Foreskin fibroblast (primary cell): ENCODE measurements at places on chromosomes 16 and 17.

GRCh38 chr17:12349297-12349696 is 316.4 kb upstream of the MYOCD start:
- DNase-seq: no peak

GRCh38 chr16:11187522-11188023 is 68.4 kb downstream of the SOCS1 start:
- DNase-seq: no peak

GRCh38 chr16:15856182-15856581 is 646 bp downstream of the MYH11 start:
- DNase-seq: no peak

DNA sequence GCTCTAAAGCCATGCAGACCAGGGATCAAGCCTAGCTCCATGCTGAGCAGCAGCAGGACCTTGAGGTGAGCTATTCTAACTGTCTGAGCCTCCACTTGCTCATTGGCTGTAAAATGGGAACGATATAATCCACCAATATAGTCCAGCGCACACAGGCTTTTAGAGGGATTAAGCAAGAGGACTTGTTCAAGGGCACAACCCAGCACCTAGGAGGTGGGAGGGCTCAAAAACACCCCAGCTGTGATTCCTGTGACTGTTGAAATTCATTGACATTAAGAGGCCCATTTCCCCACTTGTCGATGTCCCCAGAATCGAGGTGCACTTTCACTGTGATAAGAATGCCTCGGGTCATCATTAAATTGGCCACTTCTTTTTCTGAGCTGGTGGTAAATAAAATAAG is 4.1 kb downstream of the USH1G start:
- no peak for DNase-seq

- DNase-seq: no peak
Observed at GRCh38 chr17:44283344-44284023, 15.5 kb upstream of the SLC4A1 start.

GRCh38 chr17:57440522-57441269 is 184.4 kb downstream of the MSI2 start:
- DNase-seq: peak; percentile 50

GRCh38 chr17:76452660-76453430 is at the start of gene UBE2O:
Gene UBE2O (minus strand): TSS chr17:76453152. CDS start chr17:76453141, 11 bp downstream.
- peak; percentile 78 for DNase-seq

GRCh38 chr17:76381633-76382350 is 2.6 kb upstream of the SPHK1 start:
- DNase-seq: no peak

DNA sequence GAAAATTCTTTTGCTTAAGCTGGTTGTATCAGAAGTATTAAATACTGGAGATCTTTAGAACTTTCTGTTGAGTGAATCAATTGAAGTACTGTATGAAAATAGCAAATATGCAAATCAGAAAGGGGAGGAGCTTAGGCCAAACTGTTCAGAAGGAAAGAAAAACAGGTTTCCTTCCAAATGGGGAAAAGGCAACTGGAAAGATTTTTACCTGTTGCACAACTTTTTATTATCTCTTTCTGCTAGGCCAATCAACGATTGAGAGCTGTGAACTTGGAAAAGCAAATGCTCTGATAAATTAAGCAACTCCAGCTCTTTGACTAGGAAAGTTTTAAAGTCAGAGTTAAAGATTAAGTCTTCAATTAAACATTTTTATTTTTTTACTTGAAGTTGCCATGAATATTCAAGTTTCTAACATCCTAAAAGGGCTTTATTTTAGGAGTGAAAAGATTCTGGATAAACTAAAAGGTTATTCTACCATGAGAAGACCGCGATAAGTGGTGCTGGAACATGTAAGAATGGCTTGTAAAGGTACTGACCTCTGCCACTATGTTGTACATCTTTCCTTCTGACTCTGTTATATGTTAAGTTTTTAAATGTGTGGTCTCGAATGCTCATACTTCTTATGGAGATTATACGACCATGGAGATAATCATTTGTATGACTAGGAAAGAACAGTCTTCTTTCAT is 16.5 kb downstream of the DCUN1D3 start:
- DNase-seq: no peak

- DNase-seq: no peak
Observed at GRCh38 chr16:86536621-86537020, 18.4 kb downstream of the MTHFSD start.

GRCh38 chr17:7807206-7807605 is 26.8 kb upstream of the KDM6B start:
- no peak for DNase-seq

- no peak for DNase-seq
Observed at GRCh38 chr17:79657861-79658810, 47.3 kb upstream of the RBFOX3 start.

- DNase-seq: peak; percentile 75
Observed at GRCh38 chr17:42247734-42248133, 28.5 kb downstream of the STAT5B start.

GRCh38 chr17:50426472-50426782 is 409 bp downstream of the ACSF2 start:
- DNase-seq: no peak

DNA sequence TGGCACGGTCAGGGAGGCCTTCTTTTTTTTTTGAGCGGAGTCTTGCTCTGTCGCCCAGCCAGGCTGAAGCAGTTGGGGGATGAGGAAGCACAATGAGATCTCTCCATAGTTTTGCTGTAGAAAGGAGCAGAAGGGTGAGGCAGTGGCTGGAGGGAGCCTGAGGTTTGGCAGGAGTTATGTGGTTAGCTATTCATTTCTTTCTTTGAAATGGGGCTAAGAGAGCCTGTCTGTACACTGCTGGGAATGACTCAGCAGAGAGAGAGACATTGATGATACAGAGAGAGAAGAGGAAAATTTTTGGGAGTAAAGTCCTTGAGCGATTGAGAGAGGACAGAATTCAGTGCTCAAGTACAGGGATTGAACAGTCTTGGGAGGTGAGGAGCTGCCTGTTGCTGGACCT is 22.1 kb downstream of the NOS2 start:
- DNase-seq: no peak

DNA sequence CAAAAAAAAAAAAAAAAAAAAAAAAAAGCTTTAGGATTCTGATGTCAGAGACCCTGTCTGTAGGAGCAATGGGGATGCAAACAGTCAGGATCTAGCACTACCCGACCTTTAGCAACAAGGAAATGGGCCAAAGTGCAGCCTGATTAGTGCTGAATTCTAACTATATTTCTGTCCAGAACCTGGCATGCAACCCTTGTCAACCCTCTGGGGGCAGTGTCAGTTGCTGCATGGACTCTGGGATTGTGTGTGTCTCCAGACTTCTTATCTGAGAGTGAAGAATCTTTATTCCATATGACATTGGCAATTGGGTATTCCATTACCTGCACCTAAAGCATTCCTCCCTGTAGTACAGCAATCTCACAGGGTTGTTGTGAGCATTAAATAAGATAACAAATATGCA is 120.3 kb upstream of the CRHR1 start:
- DNase-seq: no peak

DNA sequence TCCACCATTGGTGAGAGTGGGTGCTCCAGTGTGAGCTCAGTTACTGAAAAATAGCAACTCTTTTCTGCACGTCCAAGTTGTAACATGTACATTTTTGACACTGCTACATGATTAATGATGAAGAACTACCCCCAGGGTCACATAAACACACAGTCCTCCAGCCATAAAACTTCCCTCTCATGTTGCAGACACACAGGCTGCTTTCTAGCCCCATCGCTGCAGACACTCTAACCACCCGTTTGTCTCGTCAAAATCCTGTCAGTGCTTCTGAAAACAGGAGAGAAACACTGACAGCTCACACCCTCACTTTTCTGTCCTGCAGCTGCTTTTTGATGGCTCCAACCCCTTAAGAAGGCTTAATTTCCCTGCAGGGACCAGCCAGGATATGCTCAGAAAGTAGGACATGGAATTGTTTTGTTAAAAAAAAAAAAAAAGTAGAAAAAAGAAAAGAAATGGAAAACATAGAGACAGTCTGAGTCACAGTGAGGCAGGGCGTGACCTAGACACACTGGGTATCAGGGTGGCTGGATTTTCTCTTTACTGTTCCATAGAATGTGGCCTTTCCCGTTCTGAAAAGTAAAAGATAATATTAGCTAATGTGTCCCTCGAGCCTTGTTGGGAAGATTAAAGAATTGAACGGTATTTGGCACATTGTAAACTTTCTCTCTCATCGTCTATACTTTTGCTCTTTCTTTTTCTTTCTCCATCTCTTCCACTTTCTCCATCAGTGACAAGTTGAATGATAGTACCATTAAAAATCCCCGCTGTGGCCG is 20.7 kb upstream of the CCL5 start:
- peak; percentile 44 for DNase-seq

DNA sequence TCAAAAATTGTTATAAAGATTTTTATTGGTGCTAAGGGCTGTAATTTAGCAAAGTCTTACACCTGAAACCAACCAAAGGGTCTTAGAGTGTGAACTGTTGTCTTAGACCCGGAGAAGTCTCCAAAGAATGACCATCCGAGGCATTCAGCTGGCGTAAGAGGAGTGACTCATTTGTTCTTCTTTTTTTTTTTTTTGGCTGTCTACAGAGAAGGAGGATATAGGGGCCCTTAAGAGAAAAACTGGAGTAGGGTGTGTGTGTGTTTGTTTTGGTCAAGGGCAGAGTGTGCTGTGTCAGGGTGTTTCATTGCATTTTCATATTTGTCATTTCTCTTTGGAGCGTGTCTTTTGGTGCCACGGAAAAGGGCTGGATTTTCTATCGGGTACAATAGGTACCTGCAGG is 508.0 kb downstream of the WWOX start:
- no peak for DNase-seq

DNA sequence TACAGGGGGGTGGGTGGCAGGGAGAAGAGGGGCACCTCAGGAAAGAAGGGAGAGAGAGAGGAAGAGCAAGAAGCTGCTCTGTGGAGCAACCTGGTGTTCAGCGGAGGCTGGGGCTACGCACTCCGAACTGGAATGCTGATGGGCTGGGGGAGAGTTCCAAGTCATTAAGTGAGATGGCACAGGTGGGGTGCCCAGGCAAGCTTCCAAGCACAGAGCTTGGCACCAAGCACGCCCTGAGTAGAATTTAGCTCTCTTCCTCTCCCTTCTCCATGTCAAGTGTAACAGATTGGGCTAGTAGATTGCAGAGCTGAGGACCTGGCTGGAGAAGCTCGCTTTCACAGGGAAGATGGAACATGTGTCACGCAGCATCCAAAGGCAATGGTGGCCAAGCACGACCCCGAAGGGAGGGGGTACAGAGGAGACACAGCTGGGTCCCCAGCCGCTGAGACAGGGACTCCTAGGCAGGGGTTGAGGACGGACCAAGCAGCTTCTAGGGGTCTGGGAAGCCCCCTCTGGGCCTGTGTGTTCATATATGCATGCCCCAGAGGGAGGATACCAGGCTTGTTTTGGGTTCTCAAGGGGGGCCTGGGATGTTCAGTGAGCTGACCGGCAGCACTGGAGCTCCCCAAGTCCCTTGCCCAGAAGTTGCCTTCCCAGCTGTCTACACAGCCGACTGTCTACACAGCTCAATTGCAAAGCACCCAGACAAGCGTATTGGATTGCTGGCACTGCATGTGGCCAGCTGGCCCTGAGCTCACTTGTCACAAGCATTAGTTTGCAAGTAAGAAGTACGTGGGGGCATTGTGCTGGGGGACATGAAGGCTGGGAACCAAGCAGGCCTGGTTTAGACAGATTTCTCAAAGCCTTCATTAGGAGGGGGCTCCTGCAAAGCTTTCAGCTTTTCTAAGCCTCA is 247.8 kb downstream of the ENGASE start:
- DNase-seq: no peak

DNA sequence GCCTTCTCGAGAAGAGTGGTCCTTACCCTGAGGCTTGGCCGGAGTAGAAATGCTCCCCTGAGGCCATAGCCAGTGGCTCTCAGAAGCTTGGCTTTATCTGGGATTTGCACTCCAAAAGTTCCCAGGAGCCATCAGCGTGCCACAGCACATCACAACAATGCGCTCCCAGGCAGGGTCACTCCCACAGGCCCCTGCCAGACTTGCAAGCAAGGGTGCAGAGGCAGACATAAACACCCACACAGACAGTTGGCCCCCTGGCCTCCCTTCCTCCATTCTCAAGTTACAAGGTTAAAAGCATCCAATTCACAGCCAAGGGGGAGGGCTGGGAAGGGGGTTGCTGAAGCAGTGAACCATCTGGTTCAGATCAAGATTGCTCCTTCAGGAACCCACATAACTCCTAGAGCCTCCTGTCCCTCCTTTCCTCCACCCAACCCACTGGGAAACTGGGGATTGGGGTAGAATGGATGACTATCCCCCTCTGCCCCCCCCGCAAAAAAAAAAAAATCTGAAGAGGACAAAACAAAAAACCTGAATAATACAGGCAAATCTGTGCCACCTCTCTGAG is 1.8 kb downstream of the ST3GAL2 start:
- DNase-seq: peak; percentile 94

DNA sequence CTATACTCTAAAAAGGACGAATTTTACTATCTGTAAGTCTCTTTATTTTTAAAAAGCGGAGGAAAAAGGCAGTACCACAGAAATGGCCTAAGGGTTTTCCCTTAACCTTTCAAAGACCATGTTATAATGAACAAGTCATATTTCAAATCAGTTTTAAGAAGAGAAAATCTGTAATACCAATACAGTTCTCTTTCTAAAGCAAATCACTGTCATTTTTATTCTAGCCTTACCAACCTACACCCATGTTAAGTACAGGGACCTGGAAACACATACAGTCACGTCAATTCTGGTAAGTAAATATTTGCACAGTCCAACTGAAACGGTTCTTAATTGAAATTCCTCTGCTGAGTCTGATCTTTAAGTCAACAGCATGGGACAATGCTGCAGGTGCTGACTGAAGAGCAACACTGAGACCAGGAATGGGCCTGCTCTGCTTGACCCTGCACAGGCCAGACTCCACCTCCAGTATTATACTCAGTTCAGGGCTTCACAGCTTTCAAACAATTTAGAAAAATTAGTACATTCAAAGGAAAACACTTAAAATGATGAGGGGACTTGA is 20.2 kb downstream of the MBTPS1 start:
- DNase-seq: no peak

- DNase-seq: no peak
Observed at GRCh38 chr17:42039794-42040763, 10.3 kb downstream of the C17orf113 start.

DNA sequence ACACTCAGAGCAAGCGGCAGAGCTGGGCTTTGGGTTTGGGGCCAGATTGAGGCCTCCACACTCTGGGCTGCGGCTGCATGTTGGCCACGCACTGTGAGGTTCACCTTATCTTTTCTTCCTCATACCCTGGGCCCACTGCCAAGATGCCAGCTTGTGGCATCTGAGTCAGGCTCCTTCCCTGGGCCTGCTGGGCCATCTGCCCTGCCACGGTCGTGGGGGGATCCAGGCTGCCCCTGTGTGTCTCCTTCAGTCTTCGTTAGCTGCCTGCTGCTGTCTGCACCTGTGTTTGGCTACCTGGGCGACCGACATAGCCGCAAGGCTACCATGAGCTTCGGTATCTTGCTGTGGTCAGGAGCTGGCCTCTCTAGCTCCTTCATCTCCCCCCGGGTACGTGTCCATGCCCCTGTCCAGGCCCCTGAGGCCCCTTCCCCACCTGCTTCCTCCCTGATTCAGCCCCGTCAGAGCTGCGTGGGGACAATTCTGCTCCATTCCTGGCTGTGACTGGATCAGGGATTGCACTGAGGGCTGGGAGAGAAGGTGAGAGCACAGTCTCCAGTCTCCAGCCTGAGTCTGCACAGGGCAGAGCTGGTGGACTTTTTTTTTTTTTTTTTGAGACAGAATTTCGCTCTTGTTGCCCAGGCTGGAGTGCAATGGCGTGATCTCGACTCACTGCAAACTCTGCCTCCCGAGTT is 11.2 kb downstream of the SPNS3 start:
- DNase-seq: no peak
